GM20000 (cell line): ENCODE measurements at places on chromosomes 6 and 20.
A peak's percentile ranks its signal among the peaks of the same experiment; 100 is the strongest.

GRCh38 chr6:136052031-136052430 is 198.1 kb downstream of the MTFR2 start:
- DNase-seq = no peak

- DNase-seq = no peak
Observed at GRCh38 chr20:56285496-56285895, 37.0 kb downstream of the MC3R start.

GRCh38 chr20:998231-998830 is 3.8 kb downstream of the RSPO4 start:
- no peak for DNase-seq

DNA sequence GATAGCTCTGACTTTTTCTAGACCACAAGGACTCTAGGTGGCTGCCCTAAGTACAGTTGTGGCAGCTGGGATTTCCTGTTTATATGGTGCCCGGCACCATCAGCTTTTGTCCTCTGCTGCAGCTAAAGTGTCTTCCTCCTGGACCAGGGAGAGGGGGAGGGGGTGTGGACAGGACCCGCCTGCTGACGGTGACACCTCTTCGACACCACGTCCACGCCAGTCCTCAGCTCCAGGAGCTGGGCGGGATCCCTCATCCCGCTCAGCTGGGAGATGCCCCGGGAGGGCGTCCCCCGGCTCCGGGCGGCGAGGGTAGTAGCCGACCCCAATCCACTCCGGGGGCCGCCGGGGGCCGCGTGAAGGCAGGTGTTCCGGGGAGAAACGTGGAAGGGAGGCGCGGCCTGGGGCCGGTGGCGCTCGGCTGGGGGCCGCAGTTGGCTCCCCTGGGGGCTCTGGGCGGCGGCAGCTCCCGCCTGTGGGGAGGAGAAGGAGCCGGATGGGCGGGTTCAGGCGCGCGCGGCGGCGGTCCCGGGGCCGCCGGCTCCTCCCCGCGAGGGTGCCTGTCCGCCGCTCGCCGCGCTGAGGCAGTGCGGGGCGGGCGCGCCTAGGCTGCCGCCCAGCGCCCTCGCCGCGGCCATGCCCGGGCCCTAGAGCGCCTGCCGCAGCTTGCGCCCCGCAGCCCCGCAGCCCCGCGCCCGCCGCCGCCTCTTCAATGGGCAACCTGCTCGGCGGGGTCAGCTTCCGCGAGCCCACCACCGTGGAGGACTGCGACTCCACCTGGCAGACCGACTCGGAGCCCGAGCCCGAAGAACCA is at the start of gene OGFRL1:
TSS of gene OGFRL1 (plus strand) at position 584 of the 811 bp plus-strand sequence. CDS start at position 710, 126 bp downstream.
- DNase-seq = peak; percentile 95

DNA sequence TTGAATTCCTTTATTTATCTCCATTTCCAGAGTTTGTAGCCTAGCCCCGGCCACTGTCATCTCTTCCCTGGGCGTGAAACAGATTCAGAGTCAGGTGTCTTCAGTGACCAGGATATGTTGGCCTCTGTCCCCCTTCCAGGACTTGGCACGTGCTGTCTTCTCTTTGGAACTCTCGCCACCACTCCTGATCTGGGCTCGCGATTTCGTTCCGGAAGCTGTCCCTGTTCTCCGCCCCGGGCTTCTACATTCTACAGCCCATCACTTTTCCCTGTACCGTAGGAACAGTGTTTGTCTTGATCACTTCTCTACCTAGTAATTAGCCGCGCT is 739 bp downstream of the GSS start:
- no peak for DNase-seq

DNA sequence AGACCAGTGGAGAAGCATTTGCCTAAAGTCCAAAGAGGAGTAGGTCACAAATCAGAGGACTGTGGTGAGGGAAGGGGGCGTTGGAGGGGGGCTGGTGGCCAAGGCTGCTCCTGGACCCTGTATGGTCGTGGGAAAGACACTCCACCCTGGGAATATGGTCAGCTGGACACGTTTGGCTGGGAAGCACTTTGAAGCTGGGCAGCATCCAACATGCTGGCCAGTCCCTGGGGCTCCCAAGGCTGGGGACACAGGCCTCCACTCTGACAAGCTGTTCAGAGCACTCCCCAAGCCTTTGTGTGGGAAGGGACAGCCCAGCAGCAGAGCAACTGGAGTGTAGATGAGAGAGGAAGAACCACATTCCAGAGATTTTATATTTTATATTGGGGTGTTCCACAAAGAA is 203.2 kb downstream of the ANKRD60 start:
- no peak for DNase-seq
